ENCODE measurements at places on chromosomes 12 and 14.

DNA sequence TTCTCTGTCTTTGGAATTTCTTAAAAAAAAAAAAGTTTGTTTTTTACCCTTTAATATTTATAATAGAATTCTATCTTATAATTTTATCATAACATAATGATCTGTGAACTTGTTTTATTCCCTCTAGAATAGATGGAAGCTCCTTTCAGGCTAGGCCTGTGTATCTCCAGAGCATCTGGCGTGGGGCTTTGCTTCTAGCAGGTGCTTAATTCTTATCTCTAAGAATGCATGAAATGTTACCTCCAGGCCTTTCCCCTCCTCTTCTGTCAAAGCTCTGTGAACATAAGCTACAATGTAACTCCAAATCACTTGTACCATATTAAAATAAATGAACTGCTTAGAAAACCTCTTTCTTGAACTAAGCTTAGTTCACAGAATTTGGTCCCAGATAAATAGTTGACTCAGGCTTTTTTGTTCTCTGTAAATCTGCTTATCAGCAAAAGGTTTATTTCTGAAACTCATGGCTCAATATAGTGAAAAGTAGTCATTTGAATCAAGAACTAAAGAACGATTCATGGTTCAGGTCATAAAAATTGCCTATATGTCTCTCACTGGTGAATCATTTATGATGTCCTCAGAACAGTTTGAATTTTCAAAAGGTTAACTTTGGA lies 407.1 kb downstream of the TRHDE start:
- DNase-seq: no peak

DNA sequence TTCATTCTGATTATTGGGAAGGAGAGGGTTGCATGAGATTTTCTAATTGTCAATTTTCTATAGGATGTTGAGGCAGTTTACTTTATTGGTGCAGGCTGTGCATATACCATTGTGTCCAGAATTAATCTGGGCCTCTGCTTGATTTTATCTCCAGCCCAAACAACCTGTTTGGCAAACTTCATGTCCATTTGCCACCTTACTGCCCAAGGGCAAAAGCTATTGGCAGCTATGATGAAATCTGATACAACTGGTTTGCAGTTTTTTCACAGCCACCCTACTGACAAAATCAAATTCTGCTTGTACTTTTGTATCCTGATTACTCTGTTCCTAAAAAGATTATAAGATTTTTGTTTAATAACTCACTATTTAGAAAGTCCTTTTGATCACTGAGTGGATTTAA lies 789.2 kb upstream of the FBXO33 start:
- DNase-seq: no peak

GRCh38 chr12:8697120-8697475 lies 693 bp upstream of the RIMKLB start:
- DNase-seq: peak; percentile 47

GRCh38 chr12:108712925-108713203 lies 18.5 kb downstream of the CORO1C start:
- DNase-seq: no peak

GRCh38 chr12:11976005-11976404 lies 94.7 kb upstream of the BCL2L14 start:
- DNase-seq: no peak

DNA sequence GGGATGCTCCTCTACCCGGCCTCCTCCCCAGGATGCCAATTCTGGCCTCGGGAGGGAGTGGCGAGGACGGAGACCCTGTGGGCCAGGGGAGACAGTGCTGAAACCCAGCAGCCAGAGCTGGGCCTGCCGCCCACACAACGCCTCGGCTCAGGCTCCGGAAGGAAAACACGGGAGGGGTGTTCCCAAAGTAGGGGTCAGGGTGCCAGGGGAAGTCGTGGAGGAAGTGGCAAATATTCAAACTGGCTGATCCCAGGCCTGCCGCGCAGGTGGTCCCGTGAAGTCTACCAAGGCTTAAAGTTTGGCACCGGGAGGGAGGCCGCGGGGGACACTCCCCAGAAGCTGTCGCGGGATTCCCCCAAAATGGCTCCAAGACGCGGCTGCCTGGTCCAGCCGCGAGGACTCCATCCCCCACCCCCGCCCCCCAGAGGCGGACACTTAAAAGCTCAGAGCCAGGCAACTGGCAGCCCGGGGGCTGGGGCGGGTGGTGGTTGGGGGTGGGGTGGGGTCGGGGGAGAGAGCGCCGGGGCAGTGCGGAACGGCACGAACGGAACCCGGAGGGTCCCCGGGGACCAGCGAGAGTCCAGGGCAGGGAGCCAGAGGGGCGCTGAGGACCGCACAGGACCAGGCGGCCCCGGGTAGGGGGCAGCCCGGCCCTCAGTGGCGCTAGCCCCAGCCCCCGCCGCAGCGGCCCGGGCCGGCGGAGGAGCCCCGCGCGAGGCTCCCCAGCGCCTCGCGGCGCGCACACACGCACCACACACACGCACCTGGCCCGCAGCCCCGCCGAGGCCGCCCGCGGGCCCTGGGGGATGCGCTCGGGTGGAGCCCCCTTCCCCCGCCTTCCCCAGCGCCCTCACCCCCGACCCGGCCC lies 20.0 kb downstream of the BEGAIN start:
- no peak for DNase-seq

DNA sequence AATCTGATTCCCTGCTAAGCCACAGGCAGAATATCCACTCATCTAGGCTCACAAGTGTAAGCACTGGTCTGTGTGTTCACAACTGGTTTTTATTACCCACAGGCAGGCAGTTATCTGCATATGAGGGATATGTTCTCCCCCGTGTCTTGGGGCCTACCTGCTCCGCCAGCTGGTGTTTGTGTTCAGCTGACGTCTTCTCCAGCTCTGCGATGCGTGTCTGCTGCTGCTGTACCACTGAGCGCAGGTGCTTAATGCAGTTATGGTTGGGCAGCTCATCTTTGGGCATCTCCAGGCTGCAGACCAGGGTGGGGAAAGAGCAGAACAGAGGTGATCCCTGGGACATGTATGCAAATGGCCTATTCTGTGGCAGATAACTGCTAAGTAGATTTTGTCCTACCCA lies 13.7 kb downstream of the RNF41 start:
- DNase-seq: peak; percentile 53

GRCh38 chr12:54036620-54037359 lies 3.9 kb downstream of the HOXC5 start:
- no peak for DNase-seq

- no peak for DNase-seq
Observed at GRCh38 chr12:3827301-3828000, 45.7 kb downstream of the PARP11 start.

GRCh38 chr14:90720832-90721231 lies 95.4 kb downstream of the TTC7B start:
- DNase-seq: no peak

DNA sequence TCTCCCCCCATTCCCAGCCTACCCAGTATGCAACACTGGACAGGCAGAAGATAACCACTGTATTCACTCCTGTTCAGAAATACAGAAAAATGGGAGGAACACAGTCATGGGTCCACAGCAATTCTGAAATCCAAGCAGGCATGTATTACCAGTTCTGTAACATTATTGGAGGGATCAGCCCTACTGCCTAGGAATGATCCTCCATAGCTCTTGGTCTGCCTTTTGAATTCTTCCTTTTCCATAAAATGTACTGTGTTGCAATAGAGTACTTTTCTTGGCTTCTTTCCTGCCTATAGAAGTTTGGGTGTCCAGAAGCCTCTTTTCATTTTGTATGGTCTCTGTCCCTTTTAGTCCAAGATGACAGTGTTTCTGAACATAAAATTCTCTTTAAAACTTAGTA lies 46.5 kb downstream of the SPATS2 start:
- DNase-seq: no peak

- DNase-seq: no peak
Observed at GRCh38 chr14:101026341-101026740, 122.8 kb upstream of the RTL1 start.

GRCh38 chr12:12275874-12276273 lies 9.0 kb upstream of the LRP6 start:
- no peak for DNase-seq

DNA sequence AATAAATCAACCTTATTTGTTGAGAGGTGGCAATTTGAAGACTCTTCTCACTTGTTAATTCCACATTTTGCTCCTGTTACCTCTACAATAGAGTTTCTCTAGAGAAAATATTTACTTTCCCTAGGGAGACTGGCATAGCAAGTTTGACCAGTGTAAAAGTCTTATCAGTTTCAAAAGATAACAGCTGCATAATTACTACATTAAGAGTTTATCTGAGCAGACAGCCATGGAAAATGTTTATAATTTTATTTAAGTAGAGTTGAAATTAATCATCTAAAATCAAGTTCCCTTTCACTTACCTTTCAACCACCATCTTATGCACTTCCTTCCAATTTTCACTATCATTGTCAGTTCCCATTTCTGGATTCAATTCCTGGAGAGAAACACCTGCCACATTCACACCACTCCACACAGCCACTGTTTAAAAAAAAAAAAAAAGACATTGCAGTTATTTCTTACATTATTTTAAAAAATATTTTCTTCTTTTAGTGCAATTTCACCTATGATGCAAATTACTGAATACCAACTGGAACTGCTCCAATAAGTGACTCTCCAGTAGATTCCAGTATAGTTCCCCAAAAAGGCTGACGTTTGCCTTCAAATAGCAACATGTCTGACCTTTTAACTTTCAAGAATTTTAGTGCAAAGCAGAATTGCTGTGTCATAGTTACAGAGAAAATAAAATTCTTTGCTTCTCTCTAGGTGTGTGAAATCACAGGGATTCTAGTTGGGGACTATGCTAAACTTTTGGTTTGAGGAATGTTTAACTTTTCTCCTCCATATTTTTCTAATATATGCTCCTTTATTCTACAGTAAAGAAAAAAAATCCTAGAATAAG lies 19.4 kb downstream of the LDHB start:
- DNase-seq: no peak

- DNase-seq: no peak
Observed at GRCh38 chr12:74418573-74418972, 119.1 kb upstream of the ATXN7L3B start.

DNA sequence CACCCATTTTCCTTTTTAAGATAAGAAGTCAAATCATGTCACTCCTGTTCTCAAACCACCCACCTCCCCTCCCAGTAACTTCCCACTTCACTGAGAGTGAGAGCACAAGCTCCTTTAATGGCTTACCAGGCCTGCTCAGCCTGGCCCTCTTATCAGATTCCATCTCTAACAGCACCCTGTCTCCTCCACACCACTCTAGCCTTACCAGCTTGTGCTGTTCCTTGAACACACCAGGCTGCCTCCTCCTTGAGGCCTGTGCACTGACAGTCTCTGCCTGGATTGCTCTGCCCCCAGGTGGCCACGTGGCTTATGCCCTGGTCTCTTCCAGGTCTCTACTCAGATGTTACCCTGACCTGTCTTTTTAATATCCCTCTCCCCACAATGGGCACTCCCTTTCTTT lies 40.1 kb upstream of the EVL start:
- DNase-seq: peak; percentile 20

- no peak for DNase-seq
Observed at GRCh38 chr12:5575987-5576386, 144.1 kb downstream of the NTF3 start.

DNA sequence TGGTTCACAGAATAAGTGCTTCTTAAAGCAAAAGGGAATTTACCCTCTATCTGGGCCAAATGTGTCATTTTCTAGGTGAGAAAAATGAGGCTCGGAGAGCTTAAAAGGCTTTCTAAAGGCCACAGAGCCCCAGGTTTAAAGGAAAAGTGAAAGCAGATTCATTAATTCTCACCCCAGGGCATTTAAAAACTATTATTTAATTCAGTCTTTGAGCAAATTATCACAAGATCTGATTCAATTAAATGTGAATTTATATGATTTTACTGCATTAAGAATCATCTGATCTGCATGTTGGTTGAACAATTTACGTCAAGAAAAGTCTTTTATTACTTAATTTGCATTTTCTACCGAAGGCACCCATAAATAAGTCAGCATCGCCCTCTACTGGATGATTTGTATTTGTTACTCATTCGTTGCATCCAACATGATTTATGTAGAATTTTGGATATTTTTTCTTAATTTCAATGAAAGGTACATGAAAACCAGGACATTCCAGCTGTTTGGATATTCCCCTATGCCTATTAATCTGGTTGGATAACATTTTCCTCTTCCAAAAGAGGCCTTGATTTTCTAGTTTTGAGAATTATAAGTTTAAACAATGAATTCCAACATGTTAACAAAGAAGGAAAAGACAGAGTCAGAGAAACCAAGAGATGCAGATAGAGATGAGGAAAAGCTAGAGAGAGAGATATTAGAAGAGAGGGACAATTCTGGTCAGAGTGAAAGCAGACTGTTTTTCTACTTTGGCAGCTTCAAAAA lies 19.1 kb upstream of the DHRS7 start:
- DNase-seq: peak; percentile 15

DNA sequence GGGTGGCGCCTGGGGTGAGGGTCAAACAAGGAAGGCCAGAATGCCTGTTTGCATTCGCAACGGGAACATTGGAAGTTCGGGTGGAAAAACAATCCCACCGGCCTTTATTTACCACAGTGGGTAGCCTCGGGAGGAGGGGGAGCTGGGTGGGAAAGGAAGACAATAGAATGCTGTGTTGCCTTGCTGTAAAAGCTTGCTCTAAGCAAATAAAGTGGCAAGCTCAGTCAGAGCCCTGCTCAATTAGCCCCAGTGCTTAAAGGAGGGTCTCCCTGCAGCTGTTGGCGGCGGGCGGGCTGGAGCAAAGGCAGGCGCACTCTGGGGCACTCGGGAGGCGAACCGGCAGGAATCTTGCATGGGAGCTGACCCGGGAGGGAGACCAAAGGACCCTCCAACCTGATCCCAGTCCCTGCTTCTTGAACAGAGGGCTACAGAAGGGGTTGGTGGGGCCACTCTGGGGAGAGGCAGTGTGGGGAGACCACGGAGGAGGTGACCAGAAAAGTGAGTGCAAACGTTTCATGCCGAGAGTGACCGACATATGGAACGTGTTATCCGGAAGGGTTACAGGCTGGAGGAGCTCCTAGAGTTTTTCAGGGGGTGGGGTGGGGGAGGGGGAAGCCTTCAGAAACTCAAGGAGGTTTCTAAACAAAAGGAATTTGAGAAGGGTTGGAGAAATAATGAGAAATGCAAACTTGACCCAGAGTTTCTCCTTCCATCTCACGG lies 48.5 kb downstream of the NTF3 start:
- no peak for DNase-seq

DNA sequence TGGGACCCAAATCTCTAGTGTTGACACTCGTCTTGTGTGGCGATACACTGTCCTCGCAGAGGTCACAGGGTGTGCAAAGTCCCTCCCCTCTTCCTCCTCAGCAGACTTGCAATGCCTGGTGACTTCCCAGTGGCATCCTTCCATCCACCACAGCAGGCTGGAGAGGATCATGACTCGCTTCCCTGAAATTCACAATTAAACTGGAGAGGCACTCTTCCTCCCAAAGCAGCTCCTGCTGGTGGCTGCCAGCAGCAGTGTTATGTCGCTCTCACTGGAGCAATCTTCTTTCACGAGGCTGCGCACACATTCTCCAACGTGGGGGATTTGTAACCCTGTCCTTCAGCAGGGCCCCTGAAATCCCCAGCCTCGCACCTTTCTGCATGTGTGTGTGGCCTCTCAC lies 145.2 kb upstream of the TMCC3 start:
- DNase-seq: no peak

GRCh38 chr14:51079489-51079888 lies 15.4 kb downstream of the TRIM9 start:
- no peak for DNase-seq

- no peak for DNase-seq
Observed at GRCh38 chr14:59013672-59014298, 174.7 kb upstream of the DAAM1 start.

GRCh38 chr12:102095677-102096263 lies 24.1 kb downstream of the NUP37 start:
- peak; percentile 12 for DNase-seq

GRCh38 chr12:53221203-53222080 lies 10.6 kb downstream of the RARG start:
- DNase-seq: peak; percentile 62

Data from CD4-positive, alpha-beta T cell treated with Interleukin-1 beta for 1 hour (primary cell).